Inflammatory macrophage treated with lipopolysaccharide for 4 hours (primary cell): ENCODE measurements at places on chromosomes 4 and X.

GRCh38 chr4:174365018-174365587 is 81.4 kb downstream of the CEP44 start:
- DNase-seq: peak; percentile 62

DNA sequence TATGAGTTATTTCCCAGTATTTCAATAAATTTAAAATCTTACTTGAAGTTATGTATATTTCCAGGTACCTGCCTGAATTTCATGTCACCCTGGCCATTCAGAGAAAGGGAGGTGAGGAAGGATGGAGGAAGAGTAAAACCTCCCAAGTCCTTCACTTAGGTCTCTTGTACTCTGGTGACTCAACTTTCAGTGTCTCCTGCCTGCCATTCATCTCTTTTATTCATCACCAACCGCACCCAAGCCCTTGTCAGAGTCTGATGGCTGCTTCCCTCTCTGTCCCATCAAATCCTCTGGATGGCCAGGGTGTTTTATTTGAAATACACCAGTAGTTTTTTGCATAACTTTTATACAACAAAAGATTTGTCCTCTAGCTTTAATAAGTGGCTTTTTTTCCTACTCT is 17.8 kb downstream of the TMPRSS11E start:
- DNase-seq: no peak

GRCh38 chrX:106875151-106875550 is 28.0 kb downstream of the RIPPLY1 start:
- no peak for DNase-seq

GRCh38 chr4:128483816-128484215 is 196.2 kb upstream of the PGRMC2 start:
- DNase-seq: no peak

DNA sequence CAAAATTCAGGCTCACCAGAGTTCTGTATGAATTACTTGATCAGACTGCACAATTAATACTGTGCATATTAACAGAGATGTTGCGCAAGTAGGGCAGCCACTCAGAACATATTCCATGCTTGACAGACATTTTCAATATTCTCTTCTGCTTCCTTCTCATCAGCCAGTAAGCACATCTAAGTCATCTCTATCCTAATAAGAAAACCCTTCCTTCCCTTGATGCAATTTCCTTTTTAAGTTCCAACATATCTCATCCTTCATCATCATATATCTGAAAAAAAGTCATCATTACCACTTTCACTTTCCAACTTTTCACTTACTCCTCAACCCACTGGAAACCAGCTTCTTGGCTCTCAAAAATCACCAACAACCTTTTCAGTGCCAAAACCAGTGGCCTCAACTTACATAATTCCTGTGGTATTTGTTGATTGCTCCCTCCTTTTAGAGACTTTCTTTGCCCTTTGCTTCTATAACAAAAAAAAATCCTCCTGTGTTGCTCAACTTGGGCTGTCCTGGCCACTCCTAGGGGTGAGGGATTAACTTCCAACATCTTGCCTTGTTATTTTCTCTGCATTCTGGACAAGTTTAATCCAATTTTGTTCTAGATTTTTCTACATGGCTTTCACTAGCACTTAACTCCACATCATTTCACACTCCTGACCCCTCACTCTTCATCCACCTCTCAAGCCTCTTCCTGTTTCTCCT is 14.1 kb downstream of the MBNL3 start:
- DNase-seq: peak; percentile 78

- DNase-seq: no peak
Observed at GRCh38 chr4:56146956-56147355, 198.2 kb downstream of the CEP135 start.

DNA sequence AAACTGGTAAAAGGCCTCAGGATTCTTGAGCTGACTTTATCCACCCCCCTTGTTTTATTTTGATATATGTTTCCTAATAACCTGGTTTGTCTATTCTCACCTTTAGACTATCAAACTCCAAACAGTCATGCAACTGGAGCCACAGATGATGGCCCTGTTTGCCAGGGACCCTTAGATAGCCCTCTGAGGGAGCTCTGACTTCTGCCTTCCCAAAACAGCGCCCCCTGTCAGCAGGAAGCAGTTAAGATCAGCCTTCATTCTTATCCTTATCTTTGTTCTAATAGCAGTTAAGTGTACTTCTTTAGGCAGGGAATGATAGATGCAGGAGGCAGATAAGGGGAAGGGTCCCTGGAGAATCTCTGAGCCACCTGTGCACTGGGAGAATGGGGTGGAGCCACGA is 27.5 kb upstream of the CXCL13 start:
- DNase-seq: no peak

DNA sequence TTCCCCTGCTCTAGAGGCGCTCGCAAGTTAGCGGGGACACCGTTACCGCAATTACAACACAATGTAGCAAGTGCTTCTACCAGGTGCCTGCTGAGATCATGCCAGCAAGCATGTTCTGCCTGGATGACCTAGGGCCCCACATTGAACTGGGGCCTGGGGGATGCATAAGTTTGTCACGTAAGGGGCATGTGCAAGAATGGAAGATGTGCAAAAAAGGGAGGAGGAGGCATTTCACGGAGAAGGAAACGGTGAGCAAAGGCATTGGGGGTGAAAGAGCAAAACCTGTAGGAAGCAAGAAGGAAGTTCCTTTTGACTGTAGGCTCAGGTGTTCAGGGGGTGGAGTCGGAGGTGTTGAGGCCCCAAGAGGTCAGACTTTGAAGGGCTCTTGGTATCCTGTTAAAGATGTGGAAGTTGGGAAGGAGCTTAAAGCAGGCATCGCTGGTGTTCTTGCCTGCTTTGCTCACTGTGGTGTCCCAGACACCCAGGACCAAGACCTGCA is 602 bp upstream of the SCARB2 start:
- DNase-seq: no peak

DNA sequence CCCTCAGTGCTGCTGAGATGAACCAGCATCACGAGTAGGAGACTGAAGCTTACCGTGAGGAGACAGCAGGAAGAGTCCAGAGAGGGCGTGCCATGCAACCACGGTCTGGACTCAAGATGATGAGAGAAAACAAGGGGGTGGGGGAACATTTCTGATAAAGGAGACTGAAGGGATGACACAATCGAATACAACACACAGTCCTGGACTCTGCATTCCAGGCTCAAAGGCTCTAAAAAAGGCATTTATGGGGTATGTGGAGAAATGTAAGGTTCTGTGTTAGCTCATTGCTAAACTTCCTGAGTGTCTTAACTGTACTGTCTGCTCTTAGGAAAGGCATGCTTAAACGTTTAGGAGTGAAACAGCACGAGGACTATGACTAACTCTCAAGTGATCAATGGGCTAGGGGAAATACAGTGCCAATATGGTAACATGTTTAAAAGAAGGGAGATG is 20.6 kb upstream of the IRAK1 start:
- DNase-seq: peak; percentile 95

GRCh38 chrX:9293051-9293496 is 171.8 kb upstream of the TBL1X start:
- no peak for DNase-seq

GRCh38 chr4:123606946-123607542 is 210.4 kb downstream of the SPRY1 start:
- DNase-seq: peak; percentile 65

GRCh38 chrX:68717663-68718442 is 70.4 kb downstream of the STARD8 start:
- DNase-seq: no peak

- DNase-seq: no peak
Observed at GRCh38 chr4:153579872-153580271, 104.2 kb upstream of the TLR2 start.

GRCh38 chr4:161320377-161320776 is 843.4 kb downstream of the FSTL5 start:
- DNase-seq: peak; percentile 19

- DNase-seq: no peak
Observed at GRCh38 chr4:170090352-170091052, 746 bp upstream of the AADAT start.

- no peak for DNase-seq
Observed at GRCh38 chr4:94758141-94758699, 465 bp downstream of the BMPR1B start.

DNA sequence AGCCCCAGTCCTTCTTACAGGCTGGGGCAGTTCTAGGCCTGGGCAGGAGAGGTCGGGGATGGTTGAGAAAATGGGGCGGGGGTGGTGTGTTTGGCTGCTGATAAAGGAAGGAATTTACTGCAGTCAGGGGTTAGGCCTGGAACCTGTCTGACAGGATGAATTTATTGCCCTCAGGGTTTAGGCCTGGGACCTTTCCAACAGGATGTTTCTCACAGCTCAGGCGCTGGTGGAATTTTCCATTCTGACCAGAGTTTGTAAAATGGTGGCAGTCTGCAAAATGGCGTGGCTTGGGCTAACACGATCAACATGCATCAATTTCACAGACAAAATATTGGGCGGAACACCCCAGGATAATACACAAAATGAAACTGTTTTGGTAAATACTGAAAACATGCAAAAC is 83.5 kb upstream of the SPIN4 start:
- no peak for DNase-seq

DNA sequence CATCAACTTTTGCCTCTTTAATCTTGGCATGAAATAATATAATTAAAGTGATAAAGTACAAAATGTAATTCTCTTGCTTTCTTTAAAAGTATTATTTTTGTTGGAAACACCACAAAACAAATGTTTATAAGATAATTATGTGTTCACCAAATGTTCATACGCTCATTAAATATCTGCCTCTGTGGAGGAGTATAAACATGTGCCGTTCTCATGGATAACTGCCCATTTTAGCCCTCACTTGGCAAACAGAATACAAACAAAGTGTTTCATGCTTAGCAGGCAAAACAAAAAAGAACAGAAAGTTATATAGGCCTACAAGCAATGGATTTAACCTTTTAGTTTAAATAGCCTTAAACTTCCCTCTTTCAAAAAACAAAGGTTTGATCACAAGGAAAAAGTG is 800.5 kb upstream of the DIAPH2 start:
- DNase-seq: no peak

GRCh38 chr4:112110059-112110425 is 35.2 kb upstream of the FAM241A start:
- DNase-seq: no peak

- DNase-seq: no peak
Observed at GRCh38 chrX:54786967-54787366, 11.1 kb downstream of the ITIH6 start.

DNA sequence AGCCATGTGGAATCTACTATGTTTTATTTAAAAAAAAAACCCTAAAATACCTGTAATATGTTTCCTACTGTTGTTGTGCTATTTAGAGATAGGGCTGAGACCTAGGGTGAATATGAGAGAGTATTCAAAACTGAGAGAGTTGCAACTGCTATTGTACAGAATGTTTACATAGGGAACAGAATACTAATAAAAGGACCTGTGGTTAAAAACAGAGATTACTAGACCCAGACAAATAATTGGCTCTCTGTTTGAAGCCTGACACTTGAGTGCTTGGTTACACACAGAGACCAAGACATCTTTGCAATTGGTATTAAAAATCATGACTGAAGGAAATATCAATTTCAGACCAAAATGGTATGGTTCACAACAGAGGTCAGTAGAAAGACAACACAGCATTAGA is 278.9 kb upstream of the GIMD1 start:
- DNase-seq: no peak

GRCh38 chr4:42101446-42101975 is 50.9 kb downstream of the BEND4 start:
- DNase-seq: no peak

GRCh38 chr4:5813882-5814255 is 79.0 kb downstream of the CRMP1 start:
- DNase-seq: no peak

DNA sequence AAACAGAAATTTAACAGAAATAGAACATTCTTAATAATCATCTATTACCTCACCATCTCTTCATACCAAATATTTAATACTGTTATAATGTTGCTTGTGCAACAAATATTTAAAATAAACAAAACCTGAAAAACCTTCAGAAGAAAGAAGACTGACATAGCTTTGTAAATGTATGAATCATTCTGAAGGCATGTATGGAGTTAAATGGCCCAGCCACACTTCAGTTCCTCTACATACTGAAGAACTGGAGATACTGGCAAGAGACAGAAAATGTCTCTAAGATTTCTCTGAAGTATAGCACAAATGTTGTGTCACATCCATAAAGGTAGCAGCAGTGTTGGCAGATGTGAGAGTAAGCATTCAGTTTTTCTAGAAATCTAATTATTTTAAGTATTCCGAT is 275.3 kb upstream of the FGF13 start:
- no peak for DNase-seq

GRCh38 chrX:129522184-129523078 is 859 bp downstream of the SMARCA1 start:
- DNase-seq: peak; percentile 5

DNA sequence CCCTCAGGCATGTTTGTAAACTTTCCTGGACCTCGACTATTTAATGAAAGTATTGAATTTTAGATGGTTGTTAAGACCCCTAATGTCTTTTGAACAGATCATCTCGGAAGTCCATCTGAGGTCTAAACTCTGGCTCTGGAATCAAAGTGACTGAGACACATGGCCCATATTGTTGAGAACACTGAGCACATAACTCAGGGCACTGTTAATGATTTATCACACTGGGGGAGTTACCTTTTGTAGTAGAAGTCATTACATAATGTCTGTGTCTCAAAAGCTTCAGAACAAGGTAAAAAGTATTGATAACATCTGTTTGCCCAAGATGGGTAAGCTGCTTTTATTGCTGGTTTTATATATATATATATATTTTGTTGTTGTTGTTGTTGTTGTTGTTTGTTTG is 103.4 kb upstream of the HS3ST1 start:
- DNase-seq: no peak

- no peak for DNase-seq
Observed at GRCh38 chr4:105215609-105216313, 69.1 kb downstream of the TET2 start.

DNA sequence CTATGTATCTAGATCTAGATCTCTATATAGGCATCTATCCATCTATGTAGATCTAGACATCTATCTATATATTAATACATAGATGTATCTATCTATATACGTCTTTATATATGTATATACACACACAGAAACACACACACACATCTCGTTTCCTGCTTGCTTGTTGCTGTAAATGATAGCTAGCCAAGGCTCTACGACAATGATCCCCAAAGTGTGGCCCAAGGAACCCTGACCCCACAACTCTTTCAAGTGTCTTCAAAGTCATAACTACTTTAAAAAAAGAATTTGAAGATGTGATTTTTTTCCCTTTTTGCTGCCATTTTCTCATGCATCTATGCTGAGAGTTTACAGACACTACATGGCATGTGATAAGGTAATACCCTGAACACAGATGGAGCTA is 28.8 kb downstream of the GYG2 start:
- no peak for DNase-seq

GRCh38 chr4:39763714-39764572 is 66.0 kb downstream of the UBE2K start:
- no peak for DNase-seq

GRCh38 chrX:22536746-22537304 is 264.1 kb downstream of the CBLL2 start:
- no peak for DNase-seq

- no peak for DNase-seq
Observed at GRCh38 chrX:17369309-17369708, 5.7 kb upstream of the NHS start.

DNA sequence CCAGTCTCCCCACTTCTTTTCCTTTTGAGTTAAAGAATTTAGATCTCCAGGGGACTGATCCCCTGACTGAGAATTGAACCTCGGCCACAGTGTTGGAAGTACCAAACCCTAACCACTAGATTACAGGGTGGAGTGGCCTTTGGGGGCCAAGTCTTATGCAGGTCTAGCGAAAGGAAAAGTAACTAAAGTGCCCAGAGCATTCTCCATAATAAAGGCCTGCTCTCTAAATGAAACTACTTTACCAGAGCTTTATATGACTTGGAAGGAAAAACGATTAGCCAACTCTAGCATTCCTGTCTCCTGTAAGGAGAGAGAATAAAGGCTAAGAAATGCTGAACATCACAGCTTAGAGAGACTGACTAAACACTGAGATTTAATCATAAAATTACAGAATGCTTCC is 788.0 kb downstream of the C4orf33 start:
- no peak for DNase-seq
